Activated CD4-positive, alpha-beta memory T cell treated with anti-CD3 and anti-CD28 coated beads for 36 hours (primary cell): ENCODE measurements at places on chromosomes 13 and 19. TPM values are rescaled to one million over a fixed set of nuclear protein-coding genes. Genes with fewer than 3 reads are reported as not detected.

Gene TEX29
- total RNA-seq: 0.43 TPM

Gene KCNN4
- 130 TPM for total RNA-seq

Gene ZNF565
- 2.2 TPM for total RNA-seq

Gene CCL25
- total RNA-seq: not detected

Gene LHB
- total RNA-seq: not detected

Gene FAM124A
- total RNA-seq: 0.24 TPM

Gene ATP4B
- not detected for total RNA-seq

Gene PIAS4
- 24.4 TPM for total RNA-seq

Gene KIR3DL2
- total RNA-seq: 0.27 TPM

Gene CGB3
- not detected for total RNA-seq

Gene TSSK6
- 3.1 TPM for total RNA-seq

Gene SIGLEC10
- total RNA-seq: 0.19 TPM

Gene CATSPERD
- total RNA-seq: not detected

Gene PTGIR
- 22.6 TPM for total RNA-seq

Gene ZNF865
- total RNA-seq: 13.3 TPM

Gene SELENOW
- total RNA-seq: 174 TPM

Gene ZNF506
- 32.9 TPM for total RNA-seq
